HS-5 (cell line): ENCODE measurements at places on chromosomes 12 and 14.
A peak's percentile ranks its signal among the peaks of the same experiment; 100 is the strongest.

DNA sequence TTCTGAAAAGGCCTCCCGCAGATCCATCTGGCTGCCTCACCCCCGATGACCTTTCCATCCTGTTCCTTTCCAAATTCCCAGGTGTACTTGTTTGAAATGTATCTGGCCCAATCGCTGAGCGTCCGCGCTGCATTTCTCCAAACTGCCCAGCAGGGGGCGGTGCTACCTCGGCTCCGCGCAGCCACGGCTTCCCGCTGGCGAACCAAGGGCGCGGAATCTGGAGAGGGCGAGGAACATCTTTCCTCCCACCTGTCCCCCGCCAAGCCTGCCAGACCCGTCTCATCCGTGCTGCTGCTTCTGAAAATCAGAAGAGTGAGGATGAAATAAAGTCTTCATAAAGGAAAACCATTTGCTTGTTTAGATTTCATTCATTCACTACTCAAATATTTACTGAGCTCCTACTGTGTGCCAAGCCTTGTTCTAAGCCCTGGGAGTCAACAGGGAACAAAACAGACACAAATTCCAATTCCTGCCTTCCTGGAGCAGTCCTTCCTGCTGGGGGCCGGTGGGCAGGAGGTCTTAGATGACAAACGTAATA, 16.8 kb upstream of the MYL2 start:
- DNase-seq, result no peak

DNA sequence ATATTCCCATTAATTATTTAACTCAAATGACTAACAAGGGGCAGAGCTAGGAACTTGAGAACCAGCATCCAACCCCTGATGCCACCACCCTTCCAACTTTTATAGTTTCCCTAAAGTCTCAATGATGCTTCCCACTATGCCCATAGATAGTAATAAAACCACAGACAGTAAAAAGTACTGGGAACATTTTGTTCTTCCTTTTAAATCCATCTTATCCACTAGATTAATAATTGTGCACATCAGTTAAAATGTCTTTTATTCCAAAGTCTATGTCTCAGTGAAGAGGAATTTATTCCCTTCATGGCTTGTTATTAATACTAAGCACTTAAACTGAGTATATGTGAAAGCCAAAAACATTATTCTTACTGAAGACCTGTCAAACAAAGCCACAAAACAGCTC, 45.8 kb downstream of the SINHCAF start:
- DNase-seq, result no peak

- no peak for DNase-seq
Observed at GRCh38 chr14:87617079-87617478, 375.9 kb downstream of the GALC start.

DNA sequence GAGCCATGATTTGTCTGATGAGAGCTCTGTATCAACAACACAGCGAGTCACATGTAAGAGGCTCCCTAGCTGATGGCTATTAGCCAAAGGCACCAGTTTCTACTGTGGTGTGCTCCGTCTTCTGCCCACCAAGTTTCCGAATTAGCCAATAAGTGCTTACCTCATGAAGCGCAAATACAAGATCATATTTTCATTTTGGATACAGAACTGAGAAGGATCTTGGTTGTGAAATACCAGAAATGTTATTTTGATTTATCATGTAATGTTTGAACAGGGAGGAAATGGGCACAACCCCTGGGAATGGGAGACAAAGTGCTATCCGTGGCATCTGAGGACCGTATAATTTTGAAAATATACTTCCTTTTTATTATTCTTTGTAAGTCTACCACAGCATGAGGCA, 234.3 kb downstream of the DACT1 start:
- DNase-seq, result no peak

DNA sequence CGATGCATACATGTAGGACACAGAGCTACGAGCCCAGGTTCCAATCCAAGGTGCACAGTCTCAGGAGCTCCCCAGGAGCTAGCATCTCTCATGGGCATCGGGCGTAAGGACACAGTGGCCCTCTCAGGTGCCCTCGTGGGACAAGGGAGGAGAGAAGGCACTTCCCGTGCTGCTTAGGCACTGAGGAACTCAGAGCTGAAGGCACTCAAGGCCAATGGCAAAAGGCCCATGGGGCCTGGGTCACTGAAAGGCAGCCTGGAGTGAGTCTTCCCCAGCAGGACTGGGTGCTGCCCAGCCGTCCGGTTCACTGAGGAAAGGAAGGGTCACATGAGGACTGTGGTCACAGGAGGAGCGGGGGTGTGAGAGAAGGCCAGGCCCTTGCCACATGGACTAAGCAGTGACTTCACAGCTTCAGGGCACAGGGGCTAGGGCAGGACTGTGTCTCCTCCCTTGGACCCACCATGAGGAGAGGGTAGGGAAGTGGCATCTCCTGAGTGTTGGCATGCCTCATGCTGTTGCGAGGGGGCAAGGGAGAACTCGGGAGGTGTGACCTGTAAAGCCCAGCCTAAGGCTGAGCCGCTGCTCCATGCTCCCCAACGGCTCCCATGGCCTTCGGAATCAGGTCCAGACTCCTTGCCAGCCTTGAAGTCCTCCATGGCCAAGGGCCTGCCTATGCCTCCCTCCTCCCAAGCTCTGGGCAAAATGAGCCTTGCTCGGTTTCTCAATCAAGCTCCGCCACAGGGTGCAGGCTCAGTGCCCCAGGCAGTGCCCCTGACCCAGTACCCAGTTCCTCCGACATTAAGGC, 51.8 kb downstream of the CHGA start:
- DNase-seq, result no peak

- DNase-seq, result no peak
Observed at GRCh38 chr12:116116650-116117424, 160.7 kb downstream of the MED13L start.

GRCh38 chr14:69315301-69315700, 55.3 kb downstream of the GALNT16 start:
- DNase-seq, result no peak

- DNase-seq, result no peak
Observed at GRCh38 chr14:30572771-30573170, 13.8 kb downstream of the G2E3 start.

DNA sequence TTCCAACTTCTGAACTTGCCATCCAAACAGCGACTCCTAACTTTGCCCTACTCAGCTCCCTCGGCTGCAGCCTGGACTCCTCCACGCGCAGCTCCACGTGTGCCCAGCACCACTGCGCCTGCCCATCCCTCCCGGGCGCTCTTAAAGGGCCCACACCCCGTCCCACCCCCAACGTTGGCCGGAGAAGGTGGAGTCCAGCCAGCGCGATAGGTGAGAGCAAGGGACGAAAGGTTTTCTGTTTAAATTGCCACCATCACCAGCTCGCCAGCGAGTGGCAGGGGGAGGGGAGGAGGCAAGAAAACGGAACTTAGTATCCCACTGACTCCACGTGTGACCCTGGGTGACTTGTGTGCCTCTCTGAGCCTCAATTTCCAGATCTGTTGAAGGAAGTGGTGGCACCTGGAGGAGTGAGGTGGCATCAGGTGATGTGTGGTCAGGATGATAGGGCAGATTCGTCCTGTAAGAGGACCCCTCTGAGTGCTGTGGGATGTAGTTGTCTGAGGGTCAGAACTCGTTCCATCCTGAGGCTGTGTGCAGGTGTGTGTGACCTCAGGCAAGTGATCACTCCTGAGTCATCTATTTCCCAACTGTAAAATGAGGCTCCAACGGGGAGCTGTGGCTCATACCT, 59.7 kb downstream of the TRPV4 start:
- no peak for DNase-seq

DNA sequence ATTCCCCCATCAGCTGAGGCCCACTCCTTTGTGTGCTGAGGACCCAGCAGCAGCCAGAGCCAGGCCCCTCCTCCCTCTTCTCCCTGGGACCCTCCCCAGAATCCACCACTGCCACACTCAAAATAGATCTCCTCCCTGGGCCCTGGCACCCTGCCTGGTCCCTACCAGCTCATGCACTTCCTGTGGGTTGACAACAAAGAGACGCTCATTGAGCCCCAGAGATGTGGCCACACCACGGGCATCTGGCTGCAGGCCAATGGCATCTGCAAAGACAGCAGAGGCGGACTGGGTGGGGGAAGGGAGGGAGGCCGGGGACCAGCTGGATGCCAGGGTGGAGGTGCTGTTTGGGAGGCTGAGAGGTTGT, 16.0 kb upstream of the ENDOU start:
- DNase-seq, result no peak

- no peak for DNase-seq
Observed at GRCh38 chr14:52783206-52783605, 8.2 kb downstream of the GNPNAT1 start.

DNA sequence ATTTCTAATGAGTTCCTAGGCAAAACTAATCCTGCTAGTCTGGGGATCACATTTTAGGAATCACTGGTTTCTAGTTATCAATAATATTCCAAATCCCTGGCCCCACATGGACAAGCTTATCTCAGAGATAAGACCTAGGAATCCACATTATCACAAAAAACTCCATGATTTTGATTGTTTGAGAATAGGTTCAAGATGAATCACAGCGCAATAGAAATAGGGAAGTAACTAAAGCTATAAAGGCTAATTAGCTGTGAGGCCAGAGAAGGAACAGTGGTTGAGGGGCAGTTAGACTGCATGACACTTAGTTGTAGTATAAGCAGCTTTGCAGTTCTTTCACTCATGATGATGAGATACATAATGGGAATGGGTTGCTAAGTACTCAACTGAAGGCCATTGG, 13.1 kb upstream of the ATP5F1B start:
- DNase-seq, result no peak

- DNase-seq, result no peak
Observed at GRCh38 chr12:95055057-95055456, 18.4 kb downstream of the NR2C1 start.

GRCh38 chr14:72906316-72906715, 12.4 kb upstream of the DPF3 start:
- peak; percentile 83 for DNase-seq

- peak; percentile 83 for DNase-seq
Observed at GRCh38 chr12:120247621-120248030, 17.9 kb downstream of the PXN start.

- DNase-seq, result no peak
Observed at GRCh38 chr12:18258929-18259328, 2.4 kb upstream of the PIK3C2G start.

DNA sequence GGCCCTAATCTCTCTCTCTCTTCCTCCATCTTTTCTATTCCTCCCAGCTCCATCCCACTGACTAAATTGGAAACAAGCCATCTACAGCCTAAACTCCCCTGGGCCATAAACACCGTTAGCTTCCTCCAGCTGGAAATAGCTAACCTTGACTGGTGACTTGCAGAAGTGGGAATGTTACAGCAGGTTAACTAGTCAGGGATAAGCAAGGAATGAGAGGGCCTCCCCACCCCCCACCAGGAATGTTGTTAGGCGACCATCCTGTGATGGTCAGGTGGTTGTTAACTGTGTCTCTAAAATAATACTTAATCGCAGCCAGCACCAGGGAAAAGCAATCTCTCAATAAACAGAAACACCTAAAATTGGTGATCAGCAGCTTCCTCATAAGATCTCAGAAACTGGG, 40.8 kb downstream of the MIS18BP1 start:
- DNase-seq, result no peak

DNA sequence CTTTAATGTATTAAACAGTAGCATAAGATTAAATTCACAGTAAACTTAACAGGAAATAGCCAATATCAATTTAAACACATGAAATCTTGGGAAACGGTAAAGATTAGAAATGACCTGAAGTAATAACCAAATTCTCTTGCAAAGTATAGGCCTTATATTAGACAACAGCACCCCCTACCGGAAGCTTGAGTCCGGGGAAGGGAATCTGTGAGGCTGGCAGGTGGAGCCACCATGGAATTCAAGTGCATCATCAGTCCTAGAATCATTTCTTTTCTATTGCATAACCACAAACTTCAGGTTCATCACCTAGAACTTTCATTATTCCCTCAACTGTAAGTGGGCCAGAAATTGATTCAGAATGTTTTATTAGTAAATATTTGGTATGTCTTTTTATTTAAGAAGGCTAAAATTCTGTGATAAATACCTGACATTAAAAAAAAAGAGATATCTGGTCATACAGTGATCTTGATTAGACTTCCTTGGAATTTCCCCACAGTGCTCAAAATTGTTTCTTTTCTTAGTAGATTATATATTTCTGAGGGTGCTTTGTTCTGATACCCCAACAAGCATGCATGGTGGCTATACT, 48.6 kb downstream of the AP5M1 start:
- peak; percentile 41 for DNase-seq

DNA sequence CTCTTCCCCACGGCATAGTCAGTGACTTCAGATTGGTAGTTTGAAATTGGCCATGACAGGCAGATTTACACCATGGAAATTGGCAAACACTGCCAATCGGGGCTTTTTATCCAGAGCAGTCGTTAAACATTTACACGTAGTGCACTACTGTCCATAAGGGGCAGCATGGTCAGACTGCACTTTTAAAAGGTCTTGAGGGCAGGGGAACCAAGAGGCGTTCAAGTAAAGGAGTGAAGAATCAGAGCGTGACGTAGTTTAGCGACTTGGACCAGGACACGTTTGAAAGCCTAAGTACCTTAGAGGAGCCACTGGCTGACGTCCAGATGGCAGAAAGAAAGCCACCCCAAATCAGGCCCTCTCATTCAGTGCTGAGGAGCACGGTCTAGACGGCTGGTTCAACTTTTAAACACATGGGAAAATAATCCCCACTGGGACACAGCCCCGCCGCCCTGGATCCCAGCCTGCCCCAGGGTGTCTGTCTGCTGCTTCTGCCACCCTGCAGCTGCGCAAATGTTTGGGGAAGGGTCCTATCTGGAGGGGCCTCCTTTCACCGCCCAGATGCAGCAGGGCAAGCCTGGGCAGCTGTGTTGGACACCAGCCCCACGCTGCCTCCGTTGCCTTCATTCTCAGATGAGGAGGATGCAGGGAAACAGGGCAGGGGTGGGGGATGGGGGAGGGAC, 52.5 kb upstream of the PPP2R5C start:
- DNase-seq, result no peak

DNA sequence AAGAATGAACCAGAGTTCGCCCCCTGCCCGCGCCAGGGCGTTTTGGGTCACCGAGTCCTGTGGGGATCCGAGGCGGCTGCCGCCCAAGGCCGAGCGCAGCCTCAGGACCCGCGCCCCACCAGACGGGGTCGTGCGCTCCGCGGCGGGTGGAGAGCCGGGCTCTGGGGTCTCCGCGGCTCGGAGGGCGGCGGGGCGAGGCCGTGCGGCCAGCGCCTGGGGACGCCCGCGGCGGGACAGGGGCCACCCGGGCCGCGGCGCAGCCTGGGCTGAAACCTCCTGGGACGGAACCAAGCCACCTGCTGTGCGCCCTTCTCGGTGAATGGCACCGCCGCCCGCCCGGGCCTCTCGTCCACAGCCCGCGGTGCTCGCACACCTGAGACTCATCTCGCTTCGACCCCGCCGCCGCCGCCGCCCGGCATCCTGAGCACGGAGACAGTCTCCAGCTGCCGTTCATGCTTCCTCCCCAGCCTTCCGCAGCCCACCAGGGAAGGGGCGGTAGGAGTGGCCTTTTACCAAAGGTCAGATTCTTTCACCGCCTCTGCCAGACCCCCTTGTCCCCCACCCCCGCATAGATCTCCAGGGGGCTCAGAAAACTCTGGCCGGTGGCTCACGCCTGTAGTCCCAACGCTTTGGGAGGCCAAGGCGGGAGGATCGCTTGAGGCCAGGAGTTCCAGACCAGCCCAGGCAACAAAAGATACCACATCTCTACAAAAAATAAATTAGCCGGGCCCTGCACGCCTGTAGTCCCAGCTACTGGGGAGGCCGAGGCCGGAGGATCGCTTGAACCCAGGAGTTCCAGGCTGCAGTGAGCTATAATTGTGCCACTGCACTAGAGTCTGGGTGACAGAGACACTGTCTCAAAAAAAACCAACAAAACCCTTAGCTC, 901 bp downstream of the B3GNT4 start:
- DNase-seq, result no peak
